ENCODE measurements at places on chromosomes 7 and 10. TPM values are rescaled to one million over a fixed set of nuclear protein-coding genes. Genes with fewer than 3 reads are reported as not detected.

ALOX5 gene
- polyA plus RNA-seq: 1.9 TPM

ZNF804B gene
- not detected for polyA plus RNA-seq

FANK1 gene
- polyA plus RNA-seq: 0.56 TPM

LYZL1 gene
- not detected for polyA plus RNA-seq

DNA sequence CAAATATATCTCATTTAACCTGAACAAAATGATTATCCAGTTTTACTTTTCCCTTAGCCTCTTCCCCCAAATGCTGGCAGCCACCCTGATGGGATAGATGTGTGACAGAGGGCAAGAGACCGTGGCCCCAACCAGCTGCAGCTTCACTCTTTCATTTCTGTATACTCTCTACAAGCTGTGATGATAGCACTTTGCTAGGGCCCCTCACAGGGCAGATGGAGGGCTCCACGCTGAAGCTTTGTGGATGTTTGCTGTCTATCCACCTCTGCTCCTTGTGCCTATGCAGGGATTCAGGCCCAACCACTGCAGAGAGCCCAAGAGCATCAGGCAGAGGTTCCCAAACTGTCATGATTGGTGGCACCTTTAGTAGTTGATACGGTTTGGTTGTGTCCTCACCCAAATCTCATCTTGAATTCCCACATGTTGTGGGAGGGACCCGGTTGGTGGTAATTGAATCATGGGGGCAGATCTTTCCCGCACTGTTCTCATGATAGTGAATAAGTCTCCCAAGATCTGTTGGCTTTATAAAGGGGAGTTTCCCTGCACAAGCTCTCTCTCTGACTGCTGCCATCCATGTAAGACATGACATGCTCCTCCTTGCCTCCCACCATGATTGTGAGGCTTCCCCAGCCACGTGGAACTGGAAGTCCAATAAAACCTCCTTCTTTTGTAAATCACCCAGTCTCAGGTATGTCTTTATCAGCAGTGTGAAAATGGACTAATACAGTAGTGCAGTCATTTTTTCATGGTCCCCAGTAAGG is 20.1 kb downstream of the HTRA1 start:
- no peak for DNase-seq

DNA sequence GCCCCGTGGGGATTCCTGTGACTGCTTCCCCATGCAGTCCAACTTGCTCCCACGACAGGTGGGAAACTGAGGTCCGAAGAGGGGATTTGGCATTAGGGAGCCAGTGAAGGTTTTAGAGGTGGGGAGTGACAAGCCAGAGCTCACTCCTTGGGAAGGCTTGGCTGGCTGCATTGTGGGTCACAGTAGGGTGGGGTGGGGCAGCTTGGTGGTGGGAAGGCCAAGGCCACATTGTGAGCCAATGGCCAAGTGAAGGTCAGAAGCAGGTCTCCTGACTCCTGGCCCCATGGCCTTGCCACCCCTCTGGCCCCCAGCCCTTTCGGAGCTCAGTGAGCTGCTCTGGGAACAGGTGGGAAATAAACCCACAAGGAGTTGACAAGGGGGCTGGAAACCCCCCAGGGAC is 2.5 kb downstream of the C10orf105 start:
- no peak for DNase-seq

DNA sequence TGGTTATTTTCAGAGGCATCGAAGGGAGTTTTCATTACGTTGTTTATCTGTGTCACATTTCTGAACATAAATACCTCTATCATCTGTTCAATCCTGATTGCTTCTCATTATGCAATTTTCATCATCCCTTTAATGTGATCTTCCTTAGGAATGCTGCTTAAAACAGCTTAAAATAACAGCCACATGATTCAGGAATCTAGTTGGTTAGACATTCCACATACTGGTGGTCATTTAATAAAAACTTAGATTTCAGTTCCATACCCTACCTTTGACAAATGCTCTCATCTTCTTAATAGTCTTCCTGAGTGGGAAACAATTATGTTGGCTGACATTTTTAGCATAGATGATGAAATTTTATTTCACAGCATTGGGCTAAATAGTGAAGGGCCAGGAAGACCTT is 191.3 kb upstream of the CDCA7L start:
- no peak for DNase-seq

Data from hindlimb muscle (tissue), 1 donor.